ENCODE measurements at places on chromosomes 16 and 17. TPM values are rescaled to one million over a fixed set of nuclear protein-coding genes. Genes with fewer than 3 reads are reported as not detected.

The C16orf82 gene
- total RNA-seq, result not detected

The NPIPB13 gene
- total RNA-seq, result 0.58 TPM

The XYLT1 gene
- total RNA-seq, result 9.4 TPM

The SLC4A1 gene
- total RNA-seq, result not detected

The NPIPA5 gene
- not detected for total RNA-seq

The CFAP97D1 gene
- total RNA-seq, result under 0.01 TPM

The DRC3 gene
- total RNA-seq, result 0.38 TPM

The TEX14 gene
- under 0.01 TPM for total RNA-seq

The CCL4L2 gene
- 0.56 TPM for total RNA-seq

Measured in regular cardiac myocyte (primary cell).